ENCODE measurements at places on chromosomes 6 and 20.

GRCh38 chr6:37850728-37851285 is 31.3 kb downstream of the ZFAND3 start:
- DNase-seq: no peak

- no peak for DNase-seq
Measured at GRCh38 chr6:158772851-158773371, 46.3 kb downstream of the EZR start.

DNA sequence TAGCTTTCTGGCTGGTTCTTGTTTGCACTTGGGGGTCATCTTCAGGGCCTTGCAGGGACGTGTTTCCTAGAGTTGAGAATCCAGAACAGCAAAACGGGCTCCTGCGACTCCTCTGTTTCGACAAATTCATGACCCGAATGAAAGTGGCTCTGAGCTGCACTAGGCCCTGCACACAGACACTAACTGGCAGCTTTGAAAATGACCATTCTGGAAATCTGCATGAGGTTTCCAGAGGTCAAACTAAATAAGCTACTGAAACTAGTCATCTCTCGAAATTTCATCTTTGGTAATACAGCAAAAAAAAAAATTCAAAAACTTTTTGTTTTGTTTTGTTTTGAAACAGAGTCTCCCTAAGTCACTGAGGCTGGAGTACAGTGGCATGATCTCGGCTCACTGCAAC is 15.5 kb upstream of the BMP7 start:
- no peak for DNase-seq

DNA sequence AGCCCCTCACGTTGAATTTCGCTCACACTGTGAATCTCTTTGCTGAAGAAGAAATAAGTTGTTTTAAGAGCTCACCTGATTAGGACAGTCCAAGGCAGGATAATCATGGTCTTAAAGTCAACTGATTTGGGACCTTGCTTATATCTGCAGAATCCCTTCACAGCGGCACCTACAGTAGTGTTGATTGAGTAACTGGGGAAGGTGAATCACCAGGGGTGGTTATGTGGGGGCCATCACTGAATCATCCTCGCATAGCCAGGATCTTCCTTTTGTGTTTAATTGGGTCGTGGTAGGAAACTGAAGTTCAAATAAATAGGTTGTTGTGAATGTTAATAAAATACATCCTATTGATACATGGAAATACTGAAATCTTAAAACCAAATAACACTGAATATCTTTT is 20.2 kb upstream of the MICA start:
- no peak for DNase-seq

- DNase-seq: no peak
Measured at GRCh38 chr6:102485480-102485879, 1092.0 kb downstream of the GRIK2 start.

GRCh38 chr6:17928514-17929430 is 58.7 kb downstream of the KIF13A start:
- no peak for DNase-seq

DNA sequence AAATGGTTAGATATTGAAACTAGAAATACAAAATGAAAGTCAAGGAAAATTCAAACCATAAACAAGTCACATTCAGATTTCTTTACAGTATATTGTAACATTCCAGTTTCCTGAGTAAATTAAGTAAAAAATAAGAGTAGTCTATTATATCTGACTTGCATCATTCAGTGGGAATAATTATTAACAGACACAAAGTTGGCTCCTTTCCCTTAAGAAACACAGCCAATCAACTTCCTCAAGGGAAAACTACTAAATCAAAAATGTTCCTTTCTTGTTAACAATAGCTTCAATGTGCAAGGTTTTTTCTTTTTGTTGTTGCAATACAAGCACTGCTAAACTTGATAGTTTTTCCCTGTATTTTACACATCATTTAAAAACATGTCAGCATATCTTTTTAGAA is 33.2 kb downstream of the DNAAF9 start:
- no peak for DNase-seq

- no peak for DNase-seq
Measured at GRCh38 chr20:17129089-17129488, 97.8 kb upstream of the PCSK2 start.

DNA sequence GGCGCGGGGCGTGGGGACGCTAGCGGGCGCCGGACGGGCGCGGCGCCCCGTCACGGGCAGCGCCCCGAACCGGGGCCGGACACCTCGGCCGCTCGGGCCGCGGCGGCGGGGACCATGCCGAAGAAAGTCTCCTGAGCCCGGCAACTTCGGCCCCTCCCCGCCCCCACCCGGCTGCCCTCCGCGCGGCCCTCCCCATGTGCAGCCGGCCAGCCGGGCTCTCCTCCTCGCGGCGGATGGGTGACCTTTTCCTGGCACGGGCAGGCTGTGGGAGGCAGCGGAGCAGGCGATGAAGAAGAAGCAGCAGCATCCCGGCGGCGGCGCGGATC is 278 bp downstream of the UST start:
- peak; percentile 42 for DNase-seq

- DNase-seq: no peak
Measured at GRCh38 chr20:32990426-32990825, 13.8 kb downstream of the SUN5 start.

DNA sequence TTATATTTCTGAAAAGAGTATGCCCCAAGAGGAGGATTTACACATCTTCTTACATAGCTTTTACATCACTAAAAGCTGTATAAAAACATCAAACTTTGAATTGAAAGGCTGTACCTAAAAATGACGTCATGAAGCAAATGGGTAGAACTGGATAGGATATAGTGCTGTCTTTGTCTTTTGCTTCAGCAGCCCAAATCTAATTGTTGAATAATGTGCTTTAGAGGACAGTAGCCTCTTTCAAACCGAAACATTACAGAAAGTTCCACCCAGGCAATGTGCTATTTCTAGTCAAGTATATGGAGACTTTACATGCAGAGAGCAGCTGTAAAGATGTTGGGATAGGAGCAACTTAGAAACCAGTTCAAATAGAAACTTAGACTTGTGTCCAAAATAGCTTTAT is 51.9 kb downstream of the ADGRG6 start:
- no peak for DNase-seq

DNA sequence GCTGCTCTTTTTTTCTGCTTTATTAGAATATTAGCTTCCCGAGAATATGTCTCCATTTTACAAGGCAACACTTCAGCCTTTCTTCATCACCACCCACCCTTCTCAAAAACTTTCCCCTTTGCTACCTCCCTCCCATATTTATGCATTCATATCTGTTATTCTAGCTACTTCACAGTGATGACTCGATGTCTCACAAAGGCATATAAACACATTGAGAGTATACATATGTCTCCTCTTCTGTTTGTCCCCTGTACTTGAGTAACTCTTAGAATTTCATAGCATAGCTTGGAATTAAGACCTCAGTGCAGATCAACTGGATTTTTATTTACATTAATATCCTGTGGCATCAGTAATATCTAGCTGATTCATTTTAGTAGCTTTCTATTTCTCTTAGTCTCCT is 6.5 kb downstream of the RNF144B start:
- no peak for DNase-seq

- DNase-seq: no peak
Measured at GRCh38 chr6:65707126-65707826, at the start of gene EYS. Gene EYS, minus strand, starts transcription at chr6:65707226. Its CDS starts 211,816 bp downstream, at chr6:65495410.

DNA sequence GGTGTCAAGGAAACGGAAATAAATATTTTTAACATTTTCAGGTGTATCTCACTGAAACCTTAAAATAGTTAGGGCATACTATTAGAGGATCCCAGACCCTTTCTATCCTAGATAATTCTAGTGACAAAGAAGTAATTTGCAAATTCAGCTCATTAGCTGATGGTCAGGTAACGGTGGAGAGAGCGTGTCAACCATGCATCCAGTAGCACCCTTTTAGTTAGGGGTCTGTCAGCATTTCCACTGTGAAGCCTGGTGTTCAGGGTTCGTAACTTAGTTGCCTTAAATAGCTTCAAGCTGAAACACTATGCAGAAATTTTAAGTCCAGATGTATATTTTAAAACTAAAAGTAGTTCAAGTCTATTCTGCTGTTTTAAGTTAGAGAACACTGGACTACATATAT is 48.5 kb upstream of the SUPT3H start:
- no peak for DNase-seq

DNA sequence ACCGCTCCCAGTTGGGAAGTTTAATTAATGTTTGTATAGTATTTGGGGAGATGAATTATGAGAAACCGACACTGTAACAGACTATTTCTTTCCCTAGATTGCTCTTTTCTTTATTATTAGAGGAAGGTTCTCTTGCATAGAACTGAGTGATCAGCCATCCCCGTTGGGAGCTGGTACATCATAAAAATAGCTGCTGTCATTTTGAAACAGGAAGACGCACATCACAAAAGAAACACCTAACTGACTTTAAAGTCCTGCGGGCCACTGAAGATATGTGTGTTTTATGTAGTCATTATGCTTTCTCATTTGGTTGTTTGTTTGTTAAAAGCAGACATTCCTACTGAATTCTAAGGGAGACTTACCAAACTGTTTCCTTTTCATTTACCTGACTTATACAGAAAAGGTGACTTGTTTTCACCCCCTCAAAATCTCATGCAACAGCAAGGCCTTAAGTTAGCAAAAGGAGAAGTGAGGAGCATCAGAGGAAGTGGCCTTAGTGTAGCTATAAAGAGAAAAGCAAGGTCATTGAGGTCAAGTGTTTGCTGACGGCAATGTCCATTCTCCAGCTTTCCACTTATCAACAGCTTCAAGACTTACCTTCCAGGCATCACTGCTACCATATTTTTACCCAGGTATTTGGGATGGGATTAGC is 91.0 kb downstream of the PKHD1 start:
- DNase-seq: no peak

DNA sequence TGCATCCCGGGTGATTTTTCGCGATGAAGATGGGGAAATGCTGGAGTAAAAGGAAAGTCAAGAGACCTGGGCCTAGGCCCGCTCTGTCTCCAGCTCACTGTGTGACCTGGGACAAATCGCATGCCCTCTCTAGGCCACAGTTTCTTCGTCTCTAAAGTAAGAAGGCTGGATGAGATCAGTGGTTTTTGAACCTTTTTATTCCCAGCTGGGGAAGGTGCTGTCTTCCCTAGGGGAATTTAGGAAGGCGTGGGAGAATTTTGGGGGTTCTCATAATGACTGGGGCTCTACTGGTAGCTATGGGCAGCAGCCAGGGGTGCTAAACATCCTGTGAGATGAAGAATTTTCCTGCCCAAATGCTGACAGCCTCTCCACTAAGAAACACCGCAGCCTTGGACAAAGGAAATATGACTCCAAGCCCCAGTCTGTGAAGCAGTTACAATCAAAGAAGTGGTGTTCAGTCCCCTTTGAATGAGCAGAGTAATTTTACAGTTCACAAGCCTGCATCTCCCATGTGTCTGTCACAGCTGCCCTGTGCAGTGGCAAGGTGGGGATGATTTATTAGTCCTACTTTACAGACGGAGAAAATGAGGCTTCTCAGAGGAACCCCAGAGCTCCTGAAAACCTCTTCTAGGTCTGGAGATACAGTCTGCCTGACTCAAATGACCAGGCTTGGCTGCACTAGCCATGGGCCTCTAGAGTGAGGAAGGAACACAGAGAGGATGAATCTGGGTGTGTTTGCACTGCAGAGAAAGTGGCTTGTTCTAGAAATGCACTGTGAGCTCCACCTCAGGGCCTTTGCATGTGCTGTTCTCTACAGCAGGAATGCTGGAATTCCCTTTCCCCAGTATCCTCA is 57.2 kb downstream of the RAB44 start:
- peak; percentile 56 for DNase-seq

- DNase-seq: no peak
Measured at GRCh38 chr20:62832212-62832922, 15.5 kb downstream of the COL9A3 start.

DNA sequence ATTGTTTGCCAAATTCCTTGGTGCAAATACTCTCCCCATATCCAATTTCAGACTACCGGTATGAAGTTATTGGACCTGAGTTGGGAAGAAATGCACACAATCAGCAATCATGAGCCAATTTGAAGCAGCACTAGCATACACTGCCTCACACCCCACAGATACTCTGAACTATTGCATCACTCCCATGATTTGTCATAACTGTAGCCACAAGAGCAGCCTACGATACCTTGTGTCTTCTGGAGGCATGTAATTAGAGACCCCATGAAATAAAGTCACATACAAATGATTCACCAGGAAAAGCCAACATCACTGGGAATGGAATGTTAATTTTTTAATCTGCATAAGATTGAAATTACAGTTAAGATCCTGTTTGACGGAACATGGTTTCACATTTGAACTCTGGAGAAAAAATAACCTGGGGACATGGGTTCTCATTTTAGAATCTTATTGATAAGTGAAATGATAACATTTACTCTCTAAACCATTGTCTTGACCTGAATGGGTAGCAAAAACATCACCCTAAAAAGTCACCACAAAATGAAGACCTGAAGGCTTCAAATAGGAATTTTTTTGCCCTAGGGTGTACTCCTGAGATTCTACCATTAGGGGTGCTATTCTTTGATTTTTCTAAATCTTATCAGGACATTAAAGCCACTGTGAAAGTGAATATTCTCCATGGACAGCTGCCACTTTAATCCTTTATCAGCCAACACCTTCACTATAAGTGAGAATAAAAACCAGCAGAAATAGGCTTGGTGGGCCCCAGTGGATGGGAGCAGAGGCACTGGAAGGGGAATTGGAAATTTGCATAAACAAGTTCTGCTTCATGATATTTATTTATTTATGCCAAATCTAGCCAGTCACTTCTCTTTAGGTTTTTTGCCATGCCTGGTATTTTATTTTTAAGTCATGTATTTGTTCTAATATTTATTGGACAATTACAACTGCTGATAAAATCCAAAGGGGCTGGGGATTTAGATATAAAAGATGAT is 34.5 kb upstream of the HBS1L start:
- no peak for DNase-seq

- DNase-seq: no peak
Measured at GRCh38 chr6:7629321-7629720, 39.3 kb downstream of the SNRNP48 start.

GRCh38 chr6:169368200-169368599 is 114.6 kb upstream of the THBS2 start:
- no peak for DNase-seq

GRCh38 chr6:13355043-13355945 is 27.0 kb upstream of the TBC1D7 start:
- no peak for DNase-seq

DNA sequence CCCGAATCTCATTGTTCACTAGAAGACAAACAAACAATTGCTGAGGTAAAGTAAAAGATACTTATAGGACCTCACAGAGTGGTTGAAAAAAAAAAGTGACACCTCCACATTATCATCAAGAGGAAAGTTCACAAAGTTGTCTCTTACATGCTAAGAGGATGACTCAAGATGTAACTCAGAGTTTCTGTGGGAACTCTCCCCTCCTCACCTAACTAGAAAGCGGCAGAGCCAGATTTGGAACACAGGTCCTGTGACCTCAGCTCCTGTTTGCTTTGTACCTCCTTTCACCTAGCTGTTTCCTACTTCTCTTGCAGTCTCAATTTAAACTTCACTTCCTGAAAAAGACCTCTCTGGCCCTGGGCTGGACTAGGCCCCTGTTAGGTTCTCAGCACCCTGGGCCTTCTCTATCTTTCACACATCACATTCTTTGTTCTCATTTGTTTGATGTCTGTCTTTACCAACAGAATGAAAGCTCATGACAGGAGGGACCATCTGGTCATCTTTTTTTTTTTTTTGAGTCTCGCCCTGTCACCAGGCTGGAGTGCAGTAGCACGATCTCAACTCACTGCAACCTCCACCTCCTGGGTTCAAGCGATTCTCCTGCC is 60.8 kb downstream of the CD24 start:
- DNase-seq: peak; percentile 38

- no peak for DNase-seq
Measured at GRCh38 chr6:25333471-25333870, 54.3 kb downstream of the CARMIL1 start.
